ENCODE measurements at places on chromosomes 12 and 14. TPM values are rescaled to one million over a fixed set of nuclear protein-coding genes. Genes with fewer than 3 reads are reported as not detected.

DNA sequence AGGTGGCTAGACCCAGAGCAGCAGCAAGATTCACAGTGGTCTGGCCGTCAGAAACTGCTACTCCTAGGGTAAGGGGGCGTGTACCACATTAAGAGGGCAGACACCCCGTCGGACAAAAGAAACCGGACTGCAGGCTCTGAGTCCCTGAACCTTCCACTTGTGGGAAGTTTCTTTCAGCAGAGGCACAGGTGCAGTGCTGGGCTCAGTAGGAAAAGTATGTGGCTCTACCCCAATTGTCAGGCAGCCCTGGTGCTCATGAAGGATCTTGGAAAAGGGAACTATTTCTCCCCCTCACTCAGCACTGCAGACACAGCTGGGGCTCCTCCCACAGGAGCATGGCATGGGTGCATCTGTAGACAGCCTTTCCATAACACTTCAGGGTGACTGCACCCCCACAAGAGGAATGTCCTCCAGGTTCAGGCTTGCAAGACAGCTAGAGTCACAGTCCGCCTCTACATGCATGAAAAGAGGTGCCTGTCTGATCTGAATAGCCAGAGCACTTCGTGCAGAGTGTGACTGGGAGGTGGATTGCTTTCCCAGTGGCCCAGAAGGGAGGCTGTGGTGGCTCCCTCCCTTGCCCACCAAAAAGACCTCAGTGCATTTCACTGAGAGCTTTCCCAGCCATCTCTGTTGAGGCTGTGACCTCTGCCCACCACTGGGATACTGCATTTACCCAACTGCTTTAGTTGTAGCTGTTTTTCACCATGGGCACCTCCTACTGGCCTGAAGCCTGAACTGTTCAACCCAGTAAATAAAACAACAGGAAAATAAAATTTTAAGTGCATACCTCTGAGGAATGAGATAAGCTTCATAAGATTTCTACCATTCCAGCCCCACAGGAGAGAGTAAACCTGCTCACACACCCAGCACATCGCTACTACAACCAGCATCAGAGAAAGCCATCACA, 14.2 kb downstream of the CEP128 start:
- ATAC-seq = no peak

GRCh38 chr12:52132754-52133161, 53.3 kb downstream of the SMIM41 start:
- peak; percentile 57 for ATAC-seq

- ATAC-seq = no peak
Observed at GRCh38 chr12:46265734-46266133, 3.1 kb downstream of the SLC38A1 start.

- no peak for ATAC-seq
Observed at GRCh38 chr12:120774169-120774916, 48.7 kb downstream of the ACADS start.

DNA sequence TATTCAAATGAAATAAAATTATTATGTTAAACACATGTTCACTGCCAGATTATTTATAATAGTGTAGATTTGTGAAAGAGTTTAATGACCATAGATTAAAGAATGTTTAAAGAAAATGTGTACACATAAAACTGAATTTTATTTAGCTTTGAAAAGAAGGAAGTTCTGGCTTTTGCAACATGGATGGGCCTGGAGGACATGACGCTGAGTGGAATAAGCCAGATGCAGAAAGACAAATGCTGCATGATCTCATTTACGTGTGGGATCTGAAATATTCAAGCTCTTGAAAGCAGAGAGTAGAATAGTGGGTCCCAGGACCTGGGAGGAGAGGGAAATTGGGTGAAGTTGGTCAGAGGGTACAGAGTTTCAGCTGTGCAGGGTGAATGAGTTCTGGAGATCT, 1261.2 kb downstream of the TMEM121 start:
- no peak for ATAC-seq

GRCh38 chr14:90446405-90446804, 49.6 kb downstream of the CALM1 start:
- ATAC-seq = no peak

DNA sequence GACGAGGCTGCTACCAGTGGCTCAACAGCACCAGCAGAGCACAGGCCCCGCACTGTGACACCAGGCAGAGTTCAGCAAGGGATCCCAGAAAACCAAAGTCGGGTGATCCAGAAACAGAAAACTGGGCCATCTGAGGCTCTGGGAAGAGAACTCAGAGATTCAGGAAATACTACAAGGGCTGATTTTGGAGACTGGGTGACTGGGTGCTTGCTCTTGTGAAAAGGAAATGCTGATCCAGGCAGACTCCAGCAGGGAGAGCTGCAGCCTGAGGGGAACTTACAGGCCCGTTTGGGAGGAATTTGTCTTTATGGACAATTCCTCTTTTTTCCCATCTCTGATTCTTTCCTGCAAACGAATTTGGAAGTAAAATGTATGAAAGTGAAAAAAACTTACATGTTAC, 28.2 kb downstream of the FOXN3 start:
- no peak for ATAC-seq

GRCh38 chr12:12511021-12511783, 51.5 kb downstream of the DUSP16 start:
- no peak for ATAC-seq

DNA sequence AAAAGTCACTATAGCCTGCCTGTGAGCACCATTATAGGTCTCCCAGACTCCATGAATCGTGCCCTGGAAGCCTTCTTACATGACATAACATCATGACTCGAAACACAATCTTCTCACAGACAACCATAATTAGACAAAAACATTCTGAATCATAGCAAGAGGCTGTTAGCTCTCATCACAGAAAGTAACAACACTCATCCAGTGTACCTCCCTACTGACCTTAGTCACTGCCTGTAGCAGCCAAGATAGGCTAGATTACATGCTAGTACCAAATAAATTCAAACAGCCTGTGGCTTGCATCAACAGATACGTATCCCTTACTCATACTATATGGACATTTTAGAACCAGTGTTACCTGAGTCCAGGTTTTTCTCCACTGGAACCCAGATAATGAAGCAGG, 663.8 kb upstream of the FOXG1 start:
- peak; percentile 48 for ATAC-seq

GRCh38 chr12:102396276-102396675, 84.1 kb downstream of the IGF1 start:
- ATAC-seq = no peak

DNA sequence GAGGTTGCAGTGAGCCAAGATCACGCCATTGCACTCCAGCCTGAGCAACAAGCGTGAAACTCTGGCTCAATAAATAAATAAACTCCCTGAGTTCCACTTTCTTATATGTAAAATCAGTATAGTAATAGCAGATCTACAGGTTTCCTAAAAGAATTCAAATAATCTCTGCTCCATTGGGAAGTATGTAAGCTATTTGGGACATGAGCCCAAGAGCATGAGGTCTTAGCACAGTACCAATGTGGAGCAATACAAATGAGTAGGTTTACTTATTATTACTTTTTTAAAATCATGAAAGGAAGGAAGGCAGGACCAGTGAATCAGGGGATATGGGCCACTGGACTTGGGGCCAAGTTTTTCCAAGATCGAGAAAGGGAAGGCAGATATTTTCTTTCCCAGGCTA, 216.9 kb upstream of the DIO2 start:
- no peak for ATAC-seq

- no peak for ATAC-seq
Observed at GRCh38 chr12:115823635-115824034, 453.9 kb downstream of the MED13L start.

- ATAC-seq = no peak
Observed at GRCh38 chr14:24207104-24207551, 1.6 kb downstream of the TSSK4 start.

DNA sequence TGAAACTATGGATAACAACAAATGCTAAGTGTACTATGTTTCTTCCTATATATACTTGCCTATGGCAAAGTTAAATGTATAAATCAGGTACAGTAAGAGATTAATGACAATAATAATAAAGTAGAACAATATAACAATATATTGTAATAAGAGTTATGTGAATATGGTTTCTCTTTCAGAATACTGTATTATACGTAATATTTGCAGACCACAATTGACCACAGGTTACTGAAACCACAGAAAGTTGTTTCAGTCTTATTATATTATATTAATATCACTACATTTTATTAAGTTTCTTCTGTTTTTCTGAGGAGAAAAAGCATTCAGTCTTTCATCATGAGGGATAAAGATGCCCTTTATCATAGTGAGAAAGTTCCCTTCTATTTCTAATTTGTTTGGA, 131.2 kb downstream of the EML1 start:
- no peak for ATAC-seq

Gene RASAL1
- 53.1 TPM for total RNA-seq

Gene TC2N
- 52.5 TPM for total RNA-seq

DNA sequence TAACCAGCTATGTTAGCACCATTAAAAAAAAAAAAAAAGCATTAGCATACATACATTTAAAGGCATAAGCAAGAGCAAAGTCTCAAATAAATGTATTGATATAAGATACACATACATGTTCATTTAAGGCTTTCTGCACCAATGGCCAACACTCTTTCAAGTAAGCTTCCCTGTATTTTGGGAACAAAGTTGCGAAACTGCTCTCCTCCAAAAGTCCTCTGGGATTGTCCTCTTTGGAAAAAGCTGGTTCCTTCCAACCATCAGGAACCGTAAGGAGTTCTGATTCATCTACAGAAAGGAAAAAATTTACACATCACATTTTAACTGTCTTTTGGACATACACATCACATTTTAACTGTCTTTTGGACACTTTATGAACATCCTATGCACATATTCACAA, 3.2 kb downstream of the KRR1 start:
- ATAC-seq = no peak

GRCh38 chr12:76588881-76589565, 29.5 kb upstream of the OSBPL8 start:
- peak; percentile 47 for ATAC-seq

DNA sequence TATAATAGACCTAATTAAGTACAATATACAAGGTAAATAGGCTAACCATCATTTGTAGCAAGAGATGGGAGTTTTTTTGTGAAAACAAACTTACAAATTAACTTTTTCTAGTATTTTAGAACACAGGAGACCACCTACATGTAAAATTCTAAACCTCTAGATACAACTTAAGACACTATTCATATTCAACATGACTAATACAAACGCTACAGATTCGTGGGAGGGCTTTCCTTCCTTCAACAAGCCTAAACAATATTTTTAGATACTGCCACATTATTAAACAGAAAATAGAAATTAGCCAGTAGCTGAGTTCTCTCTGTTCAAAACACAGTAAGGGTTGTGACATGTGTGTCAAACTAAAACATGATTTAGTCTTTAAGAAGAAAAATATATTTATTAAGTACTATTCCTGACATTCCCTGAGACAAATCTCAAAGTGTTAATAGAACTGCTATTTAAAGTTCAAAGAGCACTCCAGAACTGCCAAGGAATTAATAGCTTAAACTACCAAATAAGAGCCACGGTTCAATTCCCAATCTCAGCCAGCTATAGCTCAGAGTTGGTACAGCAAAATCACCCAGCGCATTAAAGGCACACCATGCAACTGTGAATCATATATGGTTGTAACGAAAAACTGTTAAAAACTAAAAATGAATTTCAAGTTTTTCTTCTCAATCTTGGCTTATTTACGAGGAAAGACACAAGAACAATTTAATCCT, 10.7 kb downstream of the MED13L start:
- no peak for ATAC-seq

Gene MYH7
- total RNA-seq = 0.72 TPM

Gene TRIAP1
- 22.4 TPM for total RNA-seq

GRCh38 chr12:11812586-11813437, 163.3 kb downstream of the ETV6 start:
- ATAC-seq = peak; percentile 49

DNA sequence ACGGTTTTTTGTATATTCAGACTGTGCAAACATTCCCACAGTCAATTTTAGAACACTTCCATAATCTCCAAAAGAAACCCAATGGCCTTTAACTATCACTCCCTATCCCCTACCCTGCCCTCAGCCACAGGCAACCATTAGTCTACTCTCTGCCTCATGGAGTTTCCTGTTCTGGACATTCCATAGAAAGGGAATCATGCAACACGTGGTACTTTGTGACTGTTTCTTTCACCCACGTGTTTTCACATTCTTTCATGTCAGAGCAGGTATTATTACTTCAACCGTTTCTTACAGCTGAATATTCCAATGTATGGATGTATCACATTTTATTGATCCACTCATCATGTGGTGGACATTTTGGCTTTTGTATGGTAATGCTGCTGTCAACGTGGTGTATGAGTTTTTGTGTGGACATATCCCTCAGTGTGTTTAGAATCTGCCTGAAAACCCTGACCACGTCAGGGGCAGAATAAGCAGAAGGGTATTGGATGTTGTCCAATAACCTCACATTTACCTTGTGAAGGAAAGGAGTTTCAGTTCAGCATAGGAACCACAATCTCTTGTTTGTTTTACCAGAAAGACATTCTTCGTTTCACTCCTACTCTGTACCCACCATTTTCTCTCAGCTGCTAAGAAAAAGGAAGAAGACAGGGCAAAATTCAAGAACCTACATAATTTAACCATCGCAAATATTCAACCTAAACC, 107.5 kb upstream of the DYRK2 start:
- no peak for ATAC-seq

Gene RTL1
- not detected for total RNA-seq

DNA sequence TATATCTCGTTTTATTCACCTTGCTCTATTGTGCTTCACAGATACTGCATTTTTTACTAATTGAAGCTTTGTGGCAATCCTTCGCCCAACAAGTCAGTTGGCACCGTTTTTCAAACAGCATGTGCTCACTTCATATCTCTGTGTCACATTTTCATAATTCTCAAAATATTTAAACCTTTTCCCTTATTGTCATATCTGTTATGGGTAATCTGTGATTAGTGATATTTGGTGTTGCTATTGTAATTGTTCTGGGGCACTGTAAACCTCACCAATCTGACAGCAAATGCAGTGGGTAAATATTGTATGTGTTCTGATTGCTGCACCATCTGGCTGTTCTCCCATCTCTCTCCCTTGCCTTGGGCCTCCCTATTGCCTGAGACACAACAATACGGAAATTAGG, 191.3 kb downstream of the BTG1 start:
- no peak for ATAC-seq

GRCh38 chr12:106245767-106246166, 2.1 kb downstream of the CKAP4 start:
- ATAC-seq = peak; percentile 74
